ENCODE measurements at places on chromosomes 5 and 9. TPM values are rescaled to one million over a fixed set of nuclear protein-coding genes. Genes with fewer than 3 reads are reported as not detected.

Gene WHRN
- 25.4 TPM for polyA plus RNA-seq

- no peak for DNase-seq
Measured at GRCh38 chr9:18485714-18486113, 11.8 kb downstream of the ADAMTSL1 start.

DNA sequence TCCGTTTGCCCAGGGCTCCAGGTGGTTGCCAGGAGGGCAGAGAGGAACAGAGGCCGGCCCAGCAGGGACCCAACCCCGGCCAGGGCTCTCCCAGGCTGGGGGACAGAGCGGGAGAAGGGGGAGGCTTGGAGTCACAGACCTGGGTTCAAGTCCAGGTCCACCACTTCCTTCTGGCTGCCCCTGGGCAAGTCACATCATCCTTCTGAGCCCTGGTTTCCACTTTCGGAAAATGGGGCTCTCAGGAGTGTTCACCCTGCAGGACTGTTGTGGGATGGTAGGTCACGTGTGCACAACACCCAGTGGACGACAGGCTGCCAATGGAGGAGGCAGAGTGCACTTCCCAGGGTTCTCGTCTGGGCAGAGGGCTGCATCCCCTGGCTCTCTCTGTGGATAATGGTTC lies 245.4 kb downstream of the PBX3 start:
- no peak for DNase-seq

Gene SOHLH1
- polyA plus RNA-seq: not detected

DNA sequence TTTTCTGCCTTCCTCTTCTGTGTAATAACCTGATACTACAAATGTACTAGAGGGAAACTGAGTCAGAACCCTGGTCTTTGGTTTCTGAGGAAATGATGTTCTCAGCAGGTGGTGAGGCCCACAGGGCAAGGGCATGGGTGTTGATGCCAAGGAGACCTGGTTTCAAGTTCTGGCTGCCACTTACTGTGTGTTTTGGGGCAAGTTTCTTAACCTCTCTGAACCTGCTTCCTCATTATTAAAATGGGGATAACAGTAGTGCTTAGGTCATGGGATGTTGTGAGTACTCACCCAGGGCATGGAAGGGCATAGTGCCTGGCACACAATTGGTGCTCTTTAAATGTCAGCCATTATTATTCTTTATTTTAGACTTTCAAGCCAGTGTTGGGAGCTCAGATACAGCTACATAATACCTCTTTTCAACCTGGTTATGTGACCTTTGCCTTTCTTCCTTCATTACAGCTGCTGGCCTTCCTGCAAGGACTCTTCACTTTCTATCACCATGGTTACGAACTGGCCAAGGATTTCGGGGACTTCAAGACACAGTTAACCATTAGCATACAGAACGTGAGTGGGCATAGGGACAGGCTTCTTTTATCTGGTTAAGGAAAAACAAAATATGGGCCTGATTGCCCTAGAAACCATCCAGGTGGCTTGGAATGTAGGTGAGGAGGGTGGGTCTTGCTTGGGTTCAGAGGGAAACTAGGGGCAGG lies 131.5 kb downstream of the ARHGAP26 start:
- DNase-seq: no peak

Gene ARHGEF37
- polyA plus RNA-seq: 0.99 TPM

GRCh38 chr9:127980060-127980705 lies 606 bp downstream of the EEIG1 start:
- DNase-seq: peak; percentile 92

GRCh38 chr9:107571148-107571547 lies 81.6 kb upstream of the KLF4 start:
- DNase-seq: no peak

Gene DBH
- polyA plus RNA-seq: 0.03 TPM

DNA sequence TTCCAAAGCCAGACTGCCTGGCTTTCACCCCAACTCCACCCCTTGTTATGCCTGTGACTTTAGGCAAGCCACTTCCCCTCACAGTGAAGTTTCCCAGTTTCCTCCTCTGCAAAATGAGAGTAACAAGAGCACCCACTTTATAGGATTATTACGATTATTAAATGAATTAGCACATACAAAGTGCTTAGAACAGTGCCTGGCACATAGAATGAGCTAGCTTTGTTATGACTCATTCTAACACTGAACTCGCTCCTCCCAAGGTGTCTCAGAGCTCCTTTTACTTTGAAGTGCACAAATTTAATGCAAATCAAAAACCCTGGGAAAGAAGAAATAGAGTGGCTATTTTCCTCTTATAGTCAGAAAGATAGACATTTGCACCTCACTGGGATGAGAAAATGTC lies 34.3 kb downstream of the DNAH5 start:
- DNase-seq: no peak

GRCh38 chr9:133842721-133843227 lies 104.6 kb upstream of the SARDH start:
- no peak for DNase-seq

- no peak for DNase-seq
Measured at GRCh38 chr9:6631207-6631512, 14.4 kb downstream of the GLDC start.

DNA sequence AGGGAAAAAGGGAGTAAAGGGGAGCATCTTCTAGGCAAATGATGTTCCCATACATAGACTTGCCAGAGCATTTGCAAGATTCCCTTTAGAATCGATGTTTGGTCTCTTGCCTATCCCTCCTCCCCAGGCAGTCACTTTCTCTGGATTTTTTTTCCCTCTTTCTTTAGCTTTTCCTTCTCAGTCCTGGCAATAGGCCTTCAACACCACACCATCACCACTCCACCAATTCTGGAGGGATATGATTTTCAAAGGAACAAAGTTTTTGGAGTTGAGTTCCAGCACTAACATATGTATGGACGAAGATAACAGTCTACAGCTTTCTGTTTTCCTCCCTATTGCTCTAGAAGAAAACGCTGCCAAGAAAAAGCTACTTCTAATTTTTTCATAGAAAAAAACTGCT lies 377.4 kb downstream of the PDE4D start:
- DNase-seq: no peak

- DNase-seq: no peak
Measured at GRCh38 chr9:27414220-27414761, 109.8 kb upstream of the IFNK start.

Gene CCNJL
- polyA plus RNA-seq: 3.4 TPM

- DNase-seq: no peak
Measured at GRCh38 chr5:111779922-111780292, 22.9 kb upstream of the NREP start.

- no peak for DNase-seq
Measured at GRCh38 chr5:582936-583635, 29.1 kb upstream of the CEP72 start.
